Stimulated activated CD4-positive, alpha-beta T cell treated with anti-CD3 and anti-CD28 coated beads, Interleukin-15, amount 100 ng/mL, for 1 hour (primary cell): ENCODE measurements at places on chromosomes 16 and 17.
A peak's percentile ranks its signal among the peaks of the same experiment; 100 is the strongest.

DNA sequence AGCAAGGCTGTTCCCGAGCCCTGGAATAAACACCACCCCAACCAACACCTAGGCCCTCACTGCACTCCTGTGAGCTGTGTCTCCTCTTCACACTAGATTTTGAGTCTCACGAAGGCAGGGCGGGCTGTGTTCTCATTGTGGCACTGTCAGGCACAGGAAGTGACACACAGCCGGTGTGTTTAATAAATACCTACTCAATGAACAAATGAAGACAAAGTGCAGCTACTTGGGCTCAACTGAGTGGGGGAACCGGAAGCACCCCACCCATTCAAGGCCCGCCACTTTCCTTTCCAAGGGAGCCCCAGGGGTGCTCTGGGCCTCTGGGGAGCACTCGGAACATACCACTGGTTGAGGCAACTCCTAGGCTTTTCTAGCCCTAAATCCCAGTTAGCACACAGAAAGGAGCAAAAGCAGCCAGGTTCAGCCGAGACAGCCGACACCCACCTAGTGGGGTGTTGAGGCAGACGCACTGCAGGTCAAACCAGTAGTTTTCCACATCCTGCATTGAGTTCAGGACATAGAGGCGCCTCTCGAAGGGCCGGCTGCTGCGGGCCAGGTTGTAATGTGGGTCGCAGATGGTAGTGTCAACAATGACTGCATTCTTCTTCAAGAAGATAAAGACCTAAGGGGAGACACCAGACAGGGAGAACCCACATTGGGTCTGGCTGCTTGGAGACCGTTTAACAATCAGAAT lies 57.7 kb downstream of the GTF3C1 start:
- DNase-seq: no peak

GRCh38 chr17:39563476-39563875 lies 44.2 kb downstream of the NEUROD2 start:
- DNase-seq: no peak

- DNase-seq: no peak
Observed at GRCh38 chr16:55051571-55052347, 121.1 kb downstream of the IRX5 start.

DNA sequence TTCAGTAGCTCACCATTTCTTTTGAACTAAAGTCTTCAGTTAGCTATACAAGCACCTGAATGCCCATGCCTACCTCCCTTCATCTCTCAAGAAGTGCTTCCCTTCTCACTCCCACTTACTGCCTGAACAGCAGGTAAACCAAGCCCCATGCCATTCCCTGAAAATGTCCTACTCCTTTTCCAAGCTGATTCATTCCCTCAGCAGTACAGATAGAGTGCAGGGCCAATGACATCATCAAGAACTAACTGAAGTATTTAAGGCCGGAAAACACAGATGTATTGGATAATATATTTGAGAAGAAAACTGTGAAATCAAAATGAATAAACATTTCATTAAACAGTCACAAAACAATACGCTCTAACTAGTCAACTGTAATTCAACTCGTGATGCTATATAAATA lies 478.8 kb upstream of the CDH11 start:
- no peak for DNase-seq

DNA sequence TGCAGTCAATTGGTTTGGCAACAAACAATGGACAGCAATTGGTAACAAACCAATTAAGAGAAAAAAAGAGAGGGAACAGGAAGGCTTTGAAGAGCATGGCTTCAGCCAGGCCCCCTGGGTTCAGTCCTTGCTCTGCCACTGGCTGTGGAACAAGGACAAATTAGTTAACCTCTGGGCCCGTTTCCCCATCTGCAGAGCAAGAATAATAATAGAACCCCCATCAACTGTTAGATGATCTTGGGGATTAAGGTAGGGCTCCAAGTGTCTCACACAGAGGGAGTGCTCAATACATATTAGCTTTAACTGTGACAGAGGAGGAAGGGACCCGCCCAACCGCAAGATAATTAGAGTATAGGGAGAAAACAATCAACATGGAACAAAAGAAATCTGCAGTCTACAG lies 55.2 kb downstream of the PECAM1 start:
- no peak for DNase-seq

DNA sequence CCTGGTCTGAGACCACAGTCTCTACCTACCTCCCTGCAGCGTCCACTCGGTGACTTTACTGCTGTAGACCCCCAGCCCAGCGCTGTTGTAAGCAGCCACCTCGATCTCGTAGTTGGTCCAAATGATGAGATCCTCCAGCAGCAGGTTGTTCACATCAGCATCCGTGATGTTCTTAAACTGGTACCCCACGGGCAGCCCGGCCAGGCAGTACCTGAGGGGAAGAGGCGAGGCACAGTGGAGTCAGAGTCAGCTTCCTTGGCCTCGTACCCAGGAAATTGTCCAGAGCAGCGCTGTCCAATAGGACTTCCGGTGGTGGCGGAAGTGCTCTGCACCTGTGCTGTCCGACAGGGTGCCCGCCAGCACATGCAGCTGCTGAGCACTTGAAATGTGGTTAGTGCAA lies 104.0 kb upstream of the CDC42EP4 start:
- no peak for DNase-seq

- DNase-seq: no peak
Observed at GRCh38 chr17:50533720-50534148, 1.2 kb downstream of the EPN3 start.

- no peak for DNase-seq
Observed at GRCh38 chr17:7897773-7898172, 9.2 kb downstream of the CHD3 start.

DNA sequence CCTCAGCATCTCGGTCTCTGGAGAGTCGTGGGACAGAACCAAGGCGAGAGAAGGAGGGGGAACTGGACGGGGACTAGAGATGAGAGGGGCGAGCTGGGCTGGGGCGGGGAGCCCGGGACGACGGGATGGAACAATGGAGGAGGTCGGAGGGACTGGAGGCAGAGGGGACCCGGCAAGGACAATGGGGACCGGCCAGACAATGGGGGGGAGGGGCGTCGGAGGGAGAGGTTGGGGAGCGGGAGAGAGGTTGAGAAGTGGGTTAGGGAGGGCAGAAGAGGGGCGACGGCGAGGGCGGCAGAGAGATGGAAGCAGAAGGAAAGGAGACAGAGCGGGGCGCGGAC lies 719 bp downstream of the NGFR start:
- no peak for DNase-seq

DNA sequence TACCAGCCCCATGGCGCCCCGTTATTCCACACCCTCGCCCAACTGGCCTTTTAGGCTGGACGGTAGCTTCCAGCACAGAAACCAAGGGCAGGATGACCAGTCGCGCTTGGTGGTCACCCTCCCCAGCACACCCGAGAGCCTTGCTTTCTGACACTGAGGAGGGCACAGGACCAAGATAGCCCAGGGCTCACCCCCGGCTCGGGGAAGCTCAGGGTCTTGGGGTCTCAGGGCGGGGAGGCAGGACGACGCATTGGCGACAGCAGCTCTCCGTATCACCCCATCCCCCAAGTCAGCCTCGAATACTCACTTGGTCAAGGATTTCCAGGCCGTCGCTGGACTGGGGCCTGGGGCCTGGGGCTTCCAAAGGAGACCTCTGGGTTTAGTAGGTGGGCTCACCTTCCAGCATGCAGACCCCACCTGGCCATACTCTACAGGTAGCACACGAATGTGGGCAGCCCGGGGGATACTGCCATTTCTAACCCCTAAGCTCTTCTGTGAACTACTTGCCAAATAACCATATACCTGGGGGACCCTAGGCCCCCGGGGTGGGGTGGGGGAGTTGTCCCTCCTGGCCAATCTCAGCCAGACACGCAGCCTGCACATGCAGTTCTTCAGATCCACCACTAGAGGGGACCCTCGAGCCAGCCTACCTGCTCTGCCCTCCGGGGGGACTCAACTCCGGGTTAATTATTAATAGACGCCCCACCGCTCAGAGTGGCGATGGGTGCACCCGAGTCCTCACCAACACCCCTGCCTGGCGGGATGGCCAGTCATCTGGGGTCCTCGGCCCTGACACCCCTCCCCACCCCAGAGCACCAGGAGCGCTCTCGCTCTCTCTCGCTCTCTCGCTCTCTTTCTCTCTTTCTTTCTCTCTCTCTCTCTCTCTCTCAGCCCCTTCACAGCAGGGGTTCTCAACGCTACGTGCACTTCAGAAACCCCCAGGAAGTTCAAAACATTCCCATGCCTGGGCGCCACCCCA lies 30.0 kb downstream of the TBC1D16 start:
- peak; percentile 32 for DNase-seq

DNA sequence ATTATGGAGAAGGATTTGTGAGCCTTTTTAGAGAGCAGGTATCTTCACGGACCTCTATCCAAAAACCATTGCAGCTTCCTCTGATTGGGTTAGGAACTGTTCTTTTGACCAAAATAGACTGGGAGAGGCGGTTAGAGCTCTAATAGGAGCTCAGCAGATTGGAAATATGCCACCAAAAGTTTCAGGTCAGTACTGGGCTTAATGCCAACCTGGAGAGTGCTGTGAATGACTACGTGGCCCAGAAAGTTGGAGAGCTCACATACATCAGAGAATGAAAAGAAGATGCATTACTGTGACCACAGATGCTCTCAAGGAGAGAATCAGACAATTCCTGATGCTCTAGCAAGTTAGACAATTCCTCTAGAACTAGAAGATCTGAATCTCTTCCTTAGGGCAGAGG lies 86.5 kb downstream of the ABCA8 start:
- no peak for DNase-seq

- DNase-seq: no peak
Observed at GRCh38 chr17:1985686-1986085, 39.4 kb downstream of the RTN4RL1 start.

DNA sequence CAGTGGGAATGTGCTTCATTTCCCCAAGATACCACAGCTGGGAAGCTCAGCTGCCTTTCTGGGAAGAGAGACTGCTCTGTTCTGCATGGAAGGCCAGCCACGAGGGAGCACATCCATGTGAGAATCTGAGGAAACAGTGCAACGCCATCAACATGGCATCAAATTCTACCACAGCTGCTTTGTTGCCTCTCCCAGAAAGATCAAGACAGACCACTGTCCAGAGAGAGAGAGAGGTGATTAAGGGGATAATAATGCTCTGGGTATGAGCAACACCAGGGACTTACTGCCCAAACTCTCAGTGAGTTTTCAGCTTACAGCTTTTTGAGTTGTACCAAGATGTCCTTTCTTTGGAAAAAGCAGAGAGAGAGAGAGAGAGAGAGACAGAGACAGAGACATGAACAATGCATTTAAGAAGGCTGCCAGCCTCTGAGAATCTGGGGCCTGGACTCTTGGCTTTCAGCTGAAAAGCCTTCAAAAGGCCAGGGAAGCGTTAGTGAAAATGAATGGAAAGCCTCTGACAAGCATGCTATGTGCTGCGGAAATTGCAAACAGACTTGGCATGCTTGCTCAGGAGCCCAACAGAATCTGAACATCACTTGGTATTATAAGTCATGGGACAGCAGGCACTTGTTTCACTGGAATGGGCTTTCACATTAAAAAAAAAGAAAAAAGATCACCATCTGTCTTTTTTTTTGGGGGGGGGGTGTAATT lies 223.1 kb downstream of the MAP2K6 start:
- DNase-seq: no peak

- no peak for DNase-seq
Observed at GRCh38 chr17:58268774-58269556, 11.8 kb downstream of the MPO start.

GRCh38 chr17:17001874-17002520 lies 30.1 kb upstream of the TNFRSF13B start:
- DNase-seq: peak; percentile 72

DNA sequence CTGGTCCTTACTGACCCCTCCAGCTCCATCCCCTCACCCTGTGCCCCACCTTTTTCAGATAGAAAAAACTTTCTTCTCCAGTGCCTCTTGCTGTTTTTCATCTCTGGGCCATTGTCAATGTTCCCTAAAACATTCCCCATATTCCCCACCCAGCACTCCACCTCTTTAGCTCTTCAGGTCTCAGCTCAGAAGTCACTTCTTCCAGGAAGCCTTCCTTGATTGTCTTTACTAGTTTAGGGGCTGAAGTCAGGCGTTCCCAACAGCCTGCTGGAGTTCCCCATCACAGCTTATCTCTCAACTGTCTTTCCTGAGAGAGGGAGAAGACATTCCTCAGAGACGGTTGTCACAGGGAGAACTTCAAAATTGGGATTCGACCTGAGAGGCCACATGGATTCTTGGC lies 1.3 kb upstream of the MMP2 start:
- no peak for DNase-seq

DNA sequence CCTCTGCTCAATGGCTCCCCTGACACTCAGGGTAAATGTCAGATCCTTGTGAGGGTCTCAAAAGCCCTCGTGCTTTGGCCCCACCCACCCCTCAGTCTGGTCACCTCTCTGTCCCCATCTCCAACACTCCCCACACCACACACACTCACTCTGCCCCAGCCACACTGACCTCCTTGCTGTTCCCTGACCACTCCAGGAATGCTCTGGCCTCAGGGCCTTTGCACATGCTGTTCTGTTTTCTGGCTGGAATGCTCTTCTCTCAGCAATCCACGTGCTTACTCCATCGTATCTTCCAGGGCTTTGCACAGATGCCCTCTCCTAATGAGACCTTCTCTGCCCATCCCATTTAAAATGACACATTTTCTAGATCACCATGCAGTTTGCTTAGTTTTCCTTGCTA lies 28.2 kb downstream of the GAS7 start:
- no peak for DNase-seq

- DNase-seq: no peak
Observed at GRCh38 chr16:2792940-2793339, 5.3 kb upstream of the PRSS41 start.

GRCh38 chr16:13077816-13078215 lies 176.4 kb downstream of the SHISA9 start:
- no peak for DNase-seq

DNA sequence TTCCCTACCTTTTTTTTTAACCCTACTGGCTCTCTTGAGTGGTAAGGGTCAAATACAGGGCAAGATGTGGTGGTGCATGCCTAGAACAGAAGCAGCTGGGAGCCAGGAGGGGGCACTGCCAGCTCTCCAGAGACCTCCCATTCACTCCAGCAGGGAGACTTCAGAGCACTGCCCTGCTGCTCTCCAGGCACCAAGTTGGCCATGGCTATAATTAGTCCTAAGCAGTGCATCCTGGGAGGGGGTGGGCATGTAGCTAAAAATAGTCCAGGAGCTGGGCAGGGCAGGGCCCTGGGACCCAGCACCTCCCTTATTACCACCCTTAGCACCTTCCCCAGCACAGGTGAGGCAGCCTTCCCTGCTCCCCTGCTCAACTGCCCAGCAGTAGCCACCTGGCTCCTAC lies 3.5 kb downstream of the CORO6 start:
- DNase-seq: no peak

DNA sequence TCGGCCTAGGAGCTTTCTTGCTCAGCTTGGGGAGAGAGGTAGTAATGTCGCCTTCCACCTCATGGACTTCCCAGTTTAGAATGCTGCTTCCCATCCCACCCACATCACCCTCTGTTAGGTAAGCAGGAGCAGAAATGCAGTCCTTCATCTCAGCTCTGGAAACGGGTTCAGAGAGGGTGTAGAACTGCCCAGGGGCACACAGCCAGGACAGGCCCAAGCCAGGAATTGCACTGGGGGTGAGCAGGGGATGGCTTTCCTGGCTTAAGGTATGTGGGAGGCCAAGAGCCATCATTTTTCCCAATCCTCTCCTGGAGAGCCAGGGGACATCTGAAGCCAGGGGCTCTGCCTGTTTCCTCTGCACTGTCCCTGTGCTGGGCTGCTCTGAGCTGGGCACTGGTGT lies 33.6 kb downstream of the RAI1 start:
- no peak for DNase-seq
